Mesenteric fat pad (tissue), 1 donor: ENCODE measurements at places on chromosomes 16 and 17. TPM values are rescaled to one million over a fixed set of nuclear protein-coding genes. Genes with fewer than 3 reads are reported as not detected.

The TNK1 gene
- total RNA-seq: 0.71 TPM

The HES7 gene
- total RNA-seq: not detected

The MYH13 gene
- not detected for total RNA-seq

The ZG16 gene
- not detected for total RNA-seq

The RAC3 gene
- 15.5 TPM for total RNA-seq

The EEF2K gene
- total RNA-seq: 44.9 TPM

The TEKT5 gene
- total RNA-seq: not detected

The PRR29 gene
- 0.90 TPM for total RNA-seq

The GAS7 gene
- 81.5 TPM for total RNA-seq

The OTOA gene
- total RNA-seq: 0.48 TPM
